ENCODE measurements at places on chromosomes 7 and 10.
A peak's percentile ranks its signal among the peaks of the same experiment; 100 is the strongest.

DNA sequence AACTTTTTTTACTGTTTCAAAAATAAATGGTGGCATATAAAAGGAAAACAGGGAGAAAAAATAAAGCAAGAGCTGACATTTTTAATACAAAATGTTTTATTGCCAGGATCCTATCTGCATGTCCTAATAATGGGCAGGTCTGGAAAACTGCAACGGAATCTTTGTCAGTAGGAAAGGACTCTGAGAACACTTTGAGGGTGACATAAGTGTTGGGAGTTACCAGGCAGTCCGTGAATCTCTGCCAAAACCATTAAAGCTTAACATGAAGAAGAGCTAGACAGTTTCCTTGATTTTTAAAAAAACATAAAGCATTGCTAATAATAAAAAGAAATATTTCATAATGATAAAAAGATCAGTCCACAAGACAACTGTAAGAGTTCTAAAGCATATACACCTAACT, 80.7 kb downstream of the AGMO start:
- no peak for DNase-seq

DNA sequence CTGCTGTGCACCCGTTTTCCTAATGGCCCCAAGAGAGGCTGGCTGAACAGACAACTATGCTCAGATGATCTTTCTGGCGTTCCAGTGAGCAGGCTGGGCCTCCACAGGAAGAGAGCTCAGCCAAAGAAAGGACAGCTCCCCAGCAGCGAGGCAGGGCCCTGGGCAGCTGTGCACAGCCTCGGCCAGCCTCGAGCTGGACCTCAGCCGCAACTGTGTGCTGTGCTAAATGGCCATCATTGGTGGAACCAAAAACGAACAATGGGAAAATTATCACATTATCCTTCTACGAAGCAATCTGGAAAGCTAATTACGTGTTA, 97.5 kb downstream of the CTBP2 start:
- no peak for DNase-seq

DNA sequence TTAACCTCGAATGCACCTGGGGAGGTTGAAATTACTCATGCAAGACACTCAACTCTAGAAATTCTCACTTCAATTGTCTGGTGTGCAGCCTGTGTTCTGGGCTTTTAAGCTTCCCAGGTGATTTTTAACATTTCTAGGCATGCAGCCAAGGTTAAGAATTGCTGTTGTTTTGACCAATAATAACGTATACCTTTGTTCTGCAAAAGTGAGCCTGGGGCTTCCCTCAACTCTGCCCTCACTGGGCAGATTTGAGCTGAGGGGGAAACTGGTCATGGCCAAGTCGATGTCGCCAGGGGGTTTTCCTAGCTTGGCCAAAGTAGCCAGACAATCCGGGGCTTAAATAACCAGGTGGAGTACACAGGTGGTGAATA, 568 bp downstream of the PRSS2 start:
- DNase-seq, result no peak

DNA sequence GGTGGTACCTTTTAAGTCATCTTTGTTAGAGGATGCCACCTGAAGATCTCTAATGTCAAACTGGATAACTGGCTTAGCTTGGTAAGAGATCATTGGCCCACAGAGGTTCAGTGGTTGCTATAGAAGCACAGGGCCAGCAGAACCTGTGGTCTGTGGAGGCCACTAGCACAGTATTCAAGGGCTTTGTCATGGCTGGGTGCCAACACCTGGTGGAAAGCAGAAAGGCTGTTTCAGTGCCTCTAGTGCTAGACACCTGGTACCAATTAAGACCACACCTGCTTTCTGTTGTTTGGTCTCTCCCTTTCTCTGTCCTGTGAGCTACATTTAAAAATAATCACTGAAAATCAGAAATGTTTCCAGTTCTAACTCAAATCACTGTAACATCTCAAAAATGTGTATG, 10.0 kb upstream of the PCGF5 start:
- no peak for DNase-seq

DNA sequence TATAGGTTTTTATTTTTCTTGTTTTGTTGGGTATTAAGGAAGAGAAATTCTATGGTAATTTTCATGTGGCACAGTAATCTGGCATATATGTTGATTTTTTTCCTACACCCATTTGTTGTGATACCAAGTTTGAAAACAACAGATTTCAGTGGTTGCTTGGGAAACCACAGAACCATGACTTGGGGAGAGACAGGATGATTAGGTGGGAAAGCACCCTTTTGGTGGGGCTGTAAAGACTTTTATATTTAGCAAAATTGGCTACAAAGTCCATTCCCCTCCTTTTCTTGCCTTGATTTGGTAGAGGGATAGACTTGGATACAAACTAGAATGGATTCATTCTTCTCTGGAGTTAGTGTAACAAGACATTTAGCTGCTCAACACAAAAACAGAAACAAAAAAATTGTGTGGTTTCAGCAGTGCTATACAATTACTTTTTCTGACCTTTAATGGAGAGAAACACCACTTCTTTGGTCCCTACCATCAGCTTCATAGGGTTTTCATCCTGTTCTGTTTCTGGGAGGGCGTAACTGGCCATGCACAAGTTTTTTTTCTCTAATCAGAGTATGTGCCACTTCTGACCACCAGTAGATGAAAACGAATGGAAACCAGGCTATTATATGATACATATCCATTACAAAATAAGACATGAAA, 52.7 kb downstream of the FIGNL1 start:
- no peak for DNase-seq

DNA sequence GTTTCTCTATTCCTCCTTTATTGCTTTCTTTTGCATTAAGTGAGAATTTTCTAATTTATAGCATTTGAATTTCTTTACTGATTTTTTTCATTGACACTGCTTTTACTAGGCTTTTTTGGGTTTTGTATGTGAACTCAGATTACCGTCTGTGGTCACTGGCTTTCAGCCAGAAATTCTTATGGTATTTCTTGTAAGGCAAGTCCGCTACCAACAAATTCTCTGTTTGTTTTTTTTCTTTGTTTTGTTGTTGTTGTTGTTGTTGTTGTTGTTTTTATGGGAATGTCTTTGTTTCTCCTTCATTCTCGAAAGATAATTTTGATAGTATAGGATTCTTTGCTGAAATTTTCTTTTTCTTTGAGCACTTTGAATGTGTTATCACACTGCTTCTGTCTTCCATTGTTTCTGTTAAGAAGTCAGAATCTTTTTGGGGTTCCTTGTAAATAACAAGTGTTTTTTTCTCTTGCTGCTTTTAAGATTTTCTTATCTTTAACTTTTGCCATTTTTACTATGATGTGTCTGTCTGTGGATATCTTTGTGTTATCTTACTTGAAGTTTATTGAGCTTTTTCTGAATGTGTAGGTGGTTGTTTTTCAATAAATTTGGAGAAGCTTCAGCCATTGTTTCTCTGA, 7.2 kb downstream of the NET1 start:
- no peak for DNase-seq

DNA sequence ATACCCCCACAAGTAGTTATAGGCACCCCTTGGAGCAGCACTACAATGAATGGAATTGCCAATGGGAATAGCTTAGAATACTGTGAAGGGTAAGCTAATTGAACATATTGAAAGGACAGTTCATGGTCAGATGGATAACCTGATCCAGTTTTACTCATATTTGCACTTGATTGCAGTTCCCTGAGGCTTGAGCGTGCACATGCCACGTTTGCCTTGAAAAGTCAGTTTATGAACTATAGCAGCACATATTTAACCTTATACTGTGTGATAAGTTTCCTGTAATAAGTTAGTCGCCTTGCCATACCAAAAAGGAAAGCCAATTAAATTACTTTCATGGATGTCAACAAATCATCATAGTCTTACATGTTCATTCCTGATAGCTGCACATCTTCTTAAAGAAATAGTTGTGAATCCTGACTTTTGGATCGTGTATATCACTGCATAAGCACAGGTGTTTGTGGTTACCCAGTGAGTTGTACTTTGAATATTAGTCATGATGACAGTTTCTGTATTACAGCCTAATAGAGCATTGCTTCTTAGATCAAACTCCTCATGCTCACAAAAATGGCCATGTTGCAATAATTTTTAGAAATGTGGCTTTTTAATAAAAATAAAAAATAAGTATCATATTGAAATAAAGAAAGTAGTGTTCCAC, 21.6 kb downstream of the DNTT start:
- no peak for DNase-seq

GRCh38 chr7:1715671-1716074, 45.6 kb downstream of the ELFN1 start:
- DNase-seq, result no peak

- peak; percentile 42 for DNase-seq
Measured at GRCh38 chr10:72274730-72275350, 1.1 kb downstream of the DDIT4 start.

DNA sequence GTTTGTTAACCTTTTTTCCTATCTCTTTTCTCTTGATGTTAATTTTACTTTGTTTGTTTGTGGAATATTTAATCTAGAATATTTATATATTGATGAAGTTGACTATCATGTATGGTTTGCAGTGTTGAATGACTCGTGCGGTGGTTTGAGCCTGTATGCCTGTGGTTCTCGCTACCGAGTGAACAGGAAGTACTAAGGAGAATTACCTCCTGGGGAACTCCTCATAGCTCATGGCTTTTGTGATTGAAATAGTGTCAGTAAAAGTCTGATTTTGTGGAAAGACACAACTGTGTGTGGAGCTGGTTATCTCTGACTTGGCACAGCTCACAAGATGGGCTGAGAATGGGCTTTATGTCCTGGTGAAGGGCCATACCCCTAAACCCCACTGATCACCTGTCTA, 498.6 kb downstream of the GLRX3 start:
- no peak for DNase-seq

- DNase-seq, result no peak
Measured at GRCh38 chr10:79137826-79138225, 69.1 kb downstream of the ZMIZ1 start.

GRCh38 chr7:65382452-65382851, 8.8 kb downstream of the ZNF92 start:
- no peak for DNase-seq

GRCh38 chr10:14382022-14382421, 51.3 kb upstream of the FRMD4A start:
- DNase-seq, result peak; percentile 1

GRCh38 chr10:119539359-119539825, 3.1 kb downstream of the RGS10 start:
- no peak for DNase-seq

GRCh38 chr10:124124123-124124768, 30.8 kb upstream of the CHST15 start:
- no peak for DNase-seq

DNA sequence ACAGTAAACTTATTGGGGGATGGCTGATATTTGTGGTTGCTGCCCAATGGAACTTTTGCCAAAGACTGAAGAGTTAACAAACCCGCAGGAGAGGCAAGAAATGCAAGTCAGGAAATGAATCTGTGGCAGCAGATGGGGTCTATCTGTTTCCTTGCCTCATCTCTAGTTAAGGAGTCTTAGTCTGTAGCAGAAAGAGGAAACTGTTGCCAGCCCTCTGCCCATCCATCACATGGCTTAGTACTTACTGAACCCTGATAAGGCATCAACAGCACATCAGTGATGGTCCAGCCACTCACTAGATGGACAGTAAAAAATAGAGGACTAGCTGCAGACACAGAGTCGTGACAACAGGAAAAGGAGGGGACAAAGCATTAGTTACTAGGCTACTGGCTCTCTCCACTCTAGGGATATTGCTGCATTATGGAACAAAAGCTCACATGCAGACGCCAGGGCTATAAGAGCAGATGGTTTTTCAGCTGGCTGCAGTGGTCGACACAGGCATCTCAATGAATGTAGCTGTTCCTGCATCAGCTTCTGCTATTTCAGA, 614.7 kb downstream of the PARD3 start:
- no peak for DNase-seq

- no peak for DNase-seq
Measured at GRCh38 chr10:125003901-125004467, 62.1 kb downstream of the ZRANB1 start.

- no peak for DNase-seq
Measured at GRCh38 chr7:133709036-133709880, 417.9 kb upstream of the LRGUK start.

GRCh38 chr7:73909051-73909941, 48.3 kb downstream of the TMEM270 start:
- no peak for DNase-seq

GRCh38 chr10:87092861-87093631, 1.6 kb downstream of the GLUD1 start:
- DNase-seq, result no peak

- DNase-seq, result no peak
Measured at GRCh38 chr10:99873846-99874245, 91.4 kb downstream of the ABCC2 start.

DNA sequence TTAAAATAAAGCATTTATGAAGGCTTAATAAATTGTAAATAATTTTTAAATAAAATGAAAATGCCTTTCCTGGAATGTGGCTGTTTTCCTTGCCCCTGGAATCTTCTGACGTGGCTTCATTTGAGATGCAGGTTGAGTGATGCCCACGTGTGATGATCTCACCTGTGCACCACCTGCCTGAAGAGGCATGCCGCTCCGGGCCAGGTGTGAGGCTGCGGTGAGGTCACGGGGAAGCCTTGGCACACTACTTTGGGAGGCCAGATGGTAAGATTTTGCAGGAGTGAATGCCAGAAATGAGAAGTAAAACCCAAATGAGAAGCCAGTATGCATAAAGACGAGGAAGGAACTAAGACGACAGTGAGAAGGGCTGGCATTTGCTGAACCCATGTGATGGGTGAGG, 36.2 kb downstream of the GOT1 start:
- DNase-seq, result no peak

GRCh38 chr10:114058297-114058696, 14.6 kb downstream of the ADRB1 start:
- no peak for DNase-seq
